H9 (cell line): ENCODE measurements at places on chromosomes 2 and 18.

DNA sequence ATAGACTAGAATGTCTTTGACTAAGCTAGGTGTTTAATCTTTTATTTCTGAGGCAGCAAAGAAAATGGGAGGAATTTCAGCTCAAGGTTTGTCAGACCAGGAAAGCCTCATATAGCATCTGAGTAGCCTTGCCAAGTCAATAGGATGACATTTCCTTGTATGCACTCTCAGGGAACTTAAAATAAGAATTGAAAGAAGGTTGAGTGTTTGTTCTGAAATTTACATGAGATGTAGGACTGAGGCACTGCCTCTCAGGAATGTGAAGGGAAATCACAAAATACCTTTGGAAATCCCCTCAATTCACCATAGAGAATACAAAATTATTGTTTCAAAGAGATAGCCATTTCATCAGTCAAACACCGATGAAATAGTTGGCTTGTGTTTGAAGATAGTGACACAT is 392.0 kb upstream of the NRP2 start:
- no peak for DNase-seq

DNA sequence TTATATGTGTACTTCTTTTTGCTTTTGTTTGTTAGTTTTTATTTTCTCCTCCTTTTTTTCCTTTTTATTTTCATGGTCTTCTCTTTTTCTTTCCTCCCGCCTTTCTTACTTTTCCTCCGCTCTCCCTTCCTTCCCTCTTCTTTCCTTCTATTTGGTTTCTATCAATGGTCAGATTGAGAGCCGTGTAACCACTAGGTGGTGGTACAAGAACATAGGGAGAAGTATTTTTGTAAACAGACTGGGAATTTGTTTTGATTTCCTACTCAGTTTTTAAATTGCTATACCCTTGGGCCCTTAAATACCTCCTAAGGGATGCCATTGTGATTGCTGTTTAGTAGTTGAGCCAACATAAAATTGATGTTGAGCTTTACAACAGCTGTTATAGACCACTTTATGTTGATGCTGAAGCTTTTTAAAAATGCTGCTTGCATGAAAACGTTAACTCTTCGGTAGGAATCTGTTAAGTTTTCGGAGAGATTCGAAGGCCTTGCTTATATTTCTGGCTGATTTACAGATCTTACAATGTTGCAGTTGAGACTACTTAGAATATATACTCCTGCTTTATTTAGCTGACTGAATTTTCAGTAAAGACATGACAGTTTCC is 124.2 kb downstream of the UBE2E3 start:
- no peak for DNase-seq

DNA sequence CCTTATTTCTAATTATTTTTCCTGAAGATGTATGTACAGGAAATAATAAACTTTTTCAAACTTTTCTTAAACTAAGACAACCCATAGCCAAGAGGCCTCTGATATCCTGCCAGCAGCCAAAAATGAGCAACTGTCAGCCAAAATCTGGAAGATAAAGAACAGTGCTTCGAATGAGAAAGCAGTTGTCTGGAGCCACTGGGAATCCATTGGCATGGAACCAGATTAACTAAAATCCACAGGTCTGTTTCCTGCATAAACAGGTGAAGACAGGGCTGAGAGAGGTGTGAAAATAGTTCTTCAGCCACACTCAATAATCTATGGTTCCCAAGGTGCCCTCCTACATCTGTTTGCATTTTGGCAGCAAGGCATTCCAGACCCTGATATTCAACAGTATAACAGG is 1076.7 kb upstream of the PIK3C3 start:
- peak; percentile 31 for DNase-seq

DNA sequence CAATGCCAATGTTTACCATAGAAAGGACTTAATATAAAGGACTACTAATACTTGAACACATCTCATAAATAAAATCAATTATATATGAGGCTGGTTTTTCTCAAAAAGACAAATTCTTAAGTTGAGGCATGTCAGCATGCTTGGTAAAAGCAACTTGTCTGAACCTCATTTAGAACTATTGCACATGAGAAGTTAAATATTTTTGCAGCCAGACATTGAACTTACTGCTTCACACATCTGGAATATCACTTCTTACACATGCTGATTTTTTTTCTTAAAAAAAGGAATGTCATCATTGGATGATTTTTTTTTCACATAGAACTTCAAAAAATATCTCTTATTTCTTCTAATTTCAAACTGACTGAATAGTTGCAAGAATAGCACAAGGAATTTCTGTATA is 609.0 kb downstream of the EPHA4 start:
- no peak for DNase-seq

GRCh38 chr2:8119782-8120505 is 561.9 kb upstream of the ID2 start:
- DNase-seq: no peak

DNA sequence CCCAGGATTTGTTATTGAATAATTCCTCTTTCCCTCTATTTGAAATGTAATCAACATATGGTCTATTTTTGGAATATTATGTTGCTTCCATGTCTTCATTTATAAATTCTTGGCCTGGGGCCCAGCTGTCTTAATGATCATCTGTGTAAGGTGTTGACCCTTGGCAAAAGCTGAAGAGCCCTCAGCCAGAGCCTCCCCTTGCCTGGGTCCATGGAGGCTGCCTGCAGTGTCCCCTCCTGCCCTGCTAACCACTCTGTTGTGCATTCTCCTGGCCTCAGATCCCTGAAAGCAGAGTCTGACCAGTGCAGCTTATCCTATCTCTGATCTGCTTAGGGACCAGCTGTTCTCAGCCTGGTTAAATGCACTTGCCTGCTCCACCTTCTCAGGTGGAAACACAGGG is 226.1 kb upstream of the APCDD1 start:
- no peak for DNase-seq

- DNase-seq: no peak
These were observed 19.2 kb upstream of the CAB39 start for GRCh38 chr2:230693411-230693810.

DNA sequence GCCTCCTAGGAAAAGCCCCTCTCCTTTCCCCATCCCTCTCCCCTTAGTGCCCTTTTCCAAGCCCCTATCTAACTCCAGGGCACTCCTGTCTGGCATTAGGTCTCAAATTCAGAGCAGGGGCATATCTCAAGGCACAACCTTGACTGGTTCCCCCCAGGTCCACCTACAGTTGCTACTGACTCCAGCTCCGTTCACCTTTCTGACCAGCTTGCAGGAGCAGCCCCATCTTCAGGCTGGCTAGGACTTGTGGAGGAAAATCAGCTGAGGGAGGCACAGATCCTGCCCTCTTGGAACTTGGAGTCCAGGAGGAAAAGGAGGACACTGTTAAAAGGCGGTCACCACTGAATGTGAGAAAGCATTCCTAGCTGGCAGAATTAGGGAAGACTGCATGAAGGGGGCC is 152.4 kb downstream of the ZFP36L2 start:
- DNase-seq: no peak

GRCh38 chr18:55326134-55326533 is 261.9 kb downstream of the TCF4 start:
- no peak for DNase-seq

DNA sequence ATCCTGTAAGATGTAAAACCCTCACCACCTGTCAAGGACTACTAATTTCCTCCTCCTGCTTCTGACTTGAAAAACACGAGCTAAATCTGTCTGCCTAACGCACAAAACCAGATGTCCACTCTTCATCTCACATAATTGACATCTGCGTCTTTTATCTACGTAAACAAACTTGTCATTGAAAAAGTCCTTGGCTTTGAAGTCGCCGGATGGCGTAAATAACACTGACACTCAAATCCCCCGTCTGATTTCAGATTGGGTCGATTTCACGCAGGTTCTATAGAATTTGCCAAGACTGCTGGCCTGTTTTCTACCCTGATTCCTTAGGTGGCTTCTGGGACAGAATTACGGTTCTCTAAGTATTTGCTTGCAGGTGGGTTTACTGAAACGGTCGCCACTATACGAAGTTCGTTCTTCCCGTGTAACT is 539 bp upstream of the MOB4 start:
- no peak for DNase-seq

GRCh38 chr2:129777146-129777545 is 202.3 kb upstream of the RAB6C start:
- peak; percentile 8 for DNase-seq

- DNase-seq: no peak
These were observed 20.2 kb downstream of the CACNB4 start for GRCh38 chr2:152078662-152079061.

DNA sequence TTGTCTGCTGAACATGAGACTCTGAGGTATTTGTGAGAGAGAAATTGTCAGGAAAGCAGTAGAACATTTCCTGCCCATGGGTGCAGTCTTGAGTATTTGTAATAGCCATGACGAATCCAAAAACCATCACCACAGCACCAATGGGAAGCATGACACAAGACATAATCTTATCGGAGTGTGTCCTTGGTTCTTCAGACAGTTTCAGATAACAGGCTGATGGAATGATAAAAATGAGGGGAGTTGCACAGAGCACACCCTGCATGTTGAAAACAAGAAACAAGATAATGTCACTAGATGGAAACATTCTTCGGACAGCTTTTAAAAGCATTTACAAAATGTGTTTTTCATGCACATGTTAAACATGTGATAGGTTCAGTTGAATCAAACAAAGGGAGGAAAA is 56.9 kb downstream of the SLC38A11 start:
- no peak for DNase-seq

DNA sequence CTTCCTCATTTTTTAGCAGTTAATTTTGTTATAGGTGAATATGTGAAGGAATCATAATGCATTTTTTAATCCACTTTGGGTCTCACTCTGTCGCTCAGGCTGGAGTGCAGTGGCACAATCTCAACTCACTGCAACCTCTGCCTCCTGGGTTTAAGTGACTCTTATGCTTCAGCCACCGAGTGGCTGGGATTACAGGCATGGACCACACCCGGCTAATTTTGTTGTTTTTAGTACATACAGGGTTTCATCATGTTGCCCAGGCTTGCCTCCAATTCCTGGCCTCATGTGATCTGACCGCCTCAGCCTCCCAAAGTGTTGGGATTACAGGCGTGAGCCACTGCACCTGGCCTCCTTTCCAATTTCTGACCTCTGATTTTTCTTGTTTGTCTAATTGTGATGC is 17.7 kb downstream of the SCYGR5 start:
- no peak for DNase-seq

DNA sequence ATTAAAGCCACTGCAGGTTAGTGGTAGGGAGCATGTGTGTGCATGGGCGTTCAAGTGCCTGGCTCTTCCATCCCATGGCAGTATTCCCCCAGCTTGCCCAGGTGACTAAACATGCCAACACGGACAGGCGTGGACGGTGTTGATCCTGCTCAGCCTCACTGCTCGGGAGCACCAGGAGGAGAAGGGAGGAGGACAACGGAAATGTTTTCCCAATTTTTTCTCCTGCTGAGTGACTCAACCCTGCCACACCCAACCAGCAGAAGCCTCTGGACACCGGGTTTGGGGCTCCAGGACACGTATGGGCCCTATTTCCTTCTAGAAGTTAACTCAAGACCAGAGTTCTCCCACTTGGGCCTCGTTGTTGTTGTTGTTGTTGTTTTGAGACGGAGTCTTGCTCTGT is 139.1 kb downstream of the CYP26B1 start:
- peak; percentile 7 for DNase-seq

DNA sequence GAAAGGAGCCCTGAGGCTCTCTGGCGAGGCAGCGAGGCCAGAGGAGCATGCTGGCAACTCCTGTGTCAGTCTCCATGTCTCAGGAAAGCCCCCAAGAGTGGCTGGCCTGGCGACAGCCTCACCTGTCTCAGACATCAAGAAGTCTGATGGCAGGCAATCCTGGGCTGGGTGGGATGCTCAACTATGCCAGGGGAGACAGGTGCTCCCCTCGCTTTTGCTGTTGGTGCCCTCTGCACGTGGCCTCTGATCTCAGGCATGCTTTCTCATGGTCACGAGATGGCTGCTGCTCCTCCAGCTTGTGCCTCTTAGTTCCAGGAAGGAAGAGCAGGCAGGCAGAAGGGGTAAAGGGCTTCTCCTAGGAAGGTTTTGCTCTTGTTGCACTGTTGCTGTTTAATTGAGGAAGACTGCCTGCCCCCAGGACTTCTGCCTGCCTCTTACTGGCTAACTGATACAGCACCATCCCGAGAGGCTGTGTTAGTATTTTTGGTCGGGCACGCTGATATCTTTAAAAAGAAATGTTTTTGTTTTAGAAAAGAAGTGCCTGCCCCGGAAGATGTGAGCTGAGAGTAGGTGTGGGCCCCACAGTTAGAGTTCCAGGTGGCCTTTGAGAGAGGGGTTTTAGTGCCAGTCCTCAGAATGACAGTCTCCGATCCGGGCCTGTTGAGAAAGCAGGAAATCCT is 344.8 kb upstream of the HS6ST1 start:
- DNase-seq: no peak

- DNase-seq: peak; percentile 72
These were observed 37.3 kb upstream of the BMP10 start for GRCh38 chr2:68908392-68908970.

DNA sequence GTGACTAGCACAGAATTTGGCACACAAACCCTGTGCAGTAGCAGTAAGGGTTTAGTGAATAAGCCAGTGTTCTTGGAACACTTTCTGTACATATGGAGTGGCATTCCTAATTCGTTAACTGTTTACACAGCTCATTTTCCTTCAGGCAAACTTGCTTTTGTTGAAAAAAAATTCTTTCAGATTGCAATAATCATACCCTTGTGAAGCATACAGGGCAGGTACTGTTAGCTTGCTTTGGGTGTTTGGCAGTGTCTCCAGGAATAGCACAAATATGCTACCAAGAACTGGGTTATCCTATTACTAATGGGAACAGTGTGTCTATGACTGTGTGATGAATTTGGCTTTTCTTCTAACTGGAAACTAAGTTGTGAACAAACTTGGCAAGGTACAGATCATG is 33.4 kb downstream of the UGP2 start:
- no peak for DNase-seq

DNA sequence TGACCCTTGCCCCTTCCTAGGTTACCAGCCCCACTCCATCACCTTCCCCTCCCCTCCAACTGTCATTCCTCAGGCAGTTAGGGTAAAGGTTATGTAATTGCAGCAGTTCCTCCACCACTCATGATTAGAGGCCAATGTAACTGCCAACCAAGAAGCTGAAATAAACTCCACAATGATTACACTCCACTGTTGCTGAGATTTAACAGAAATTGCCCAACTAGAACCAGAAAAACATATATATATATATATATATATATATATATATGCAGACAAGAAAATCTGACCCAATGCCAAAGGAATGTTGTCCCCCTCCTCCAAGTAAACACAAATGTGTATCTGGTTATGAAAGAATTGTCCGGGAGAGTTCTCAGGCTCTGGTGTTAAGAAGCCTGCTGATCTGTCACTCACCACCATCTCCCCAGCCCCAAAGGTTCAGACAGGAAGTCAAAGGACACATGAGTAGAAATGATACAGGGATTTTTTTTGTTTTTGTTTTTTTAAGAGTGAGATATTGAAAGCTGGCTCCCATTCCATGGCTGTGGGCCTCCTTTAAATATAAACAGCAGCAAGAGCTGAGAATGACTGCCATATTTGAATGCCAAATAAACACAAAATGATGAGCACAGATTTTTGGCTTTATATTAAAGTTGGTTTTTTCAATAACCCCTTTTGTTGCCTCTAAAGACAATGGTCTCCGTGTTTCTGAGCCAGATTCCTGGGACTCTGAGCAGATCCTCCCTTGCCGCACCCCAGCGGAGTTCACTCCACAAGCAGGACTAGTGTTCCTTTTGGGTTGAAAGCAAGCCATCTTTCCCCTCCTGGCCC is 127.2 kb upstream of the MAPRE2 start:
- no peak for DNase-seq
